SK-N-SH (cell line): ENCODE measurements at places on chromosomes 2 and 18. TPM values are rescaled to one million over a fixed set of nuclear protein-coding genes. Genes with fewer than 3 reads are reported as not detected.

GRCh38 chr18:57666818-57667497 lies 45.3 kb upstream of the NARS1 start:
- no peak for DNase-seq

DNA sequence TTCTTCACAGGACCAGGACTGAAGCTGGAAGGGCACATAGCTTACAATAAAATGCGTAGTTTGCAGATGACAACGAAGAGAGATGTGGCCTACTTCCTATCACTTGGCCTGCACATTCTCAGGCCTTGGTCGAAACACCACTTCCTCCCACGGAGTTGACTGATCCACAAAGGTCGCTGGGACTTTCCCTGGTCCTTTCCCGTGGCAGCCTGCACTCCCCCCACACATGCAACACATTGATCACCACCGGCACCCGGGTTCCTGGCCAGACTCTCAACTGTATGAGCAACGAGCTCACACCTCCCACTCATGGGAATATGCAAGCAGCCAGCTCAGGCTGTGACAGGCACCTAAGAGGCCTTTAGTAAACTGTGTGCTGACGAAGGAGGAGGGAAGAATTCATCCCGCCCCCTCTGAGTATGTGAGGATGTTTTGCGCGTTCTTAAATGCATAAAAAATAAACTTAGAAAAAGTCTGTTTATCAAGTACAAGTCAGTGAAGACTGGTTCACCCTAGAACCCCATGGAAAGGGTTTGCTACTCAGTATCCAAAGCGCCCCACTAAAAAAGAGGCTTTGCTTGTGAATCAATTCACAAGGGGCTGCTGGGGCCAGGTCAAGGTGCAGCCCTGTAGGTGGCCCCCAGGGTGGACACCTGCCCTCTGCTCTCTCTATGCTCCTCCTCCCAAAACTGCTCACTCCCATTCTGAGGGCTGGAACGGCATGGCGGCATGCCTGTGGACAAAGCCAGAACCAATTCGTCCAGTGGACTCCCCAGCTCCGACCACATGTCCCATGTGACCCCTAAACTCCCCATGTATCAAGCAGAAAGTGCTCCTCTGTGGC lies 154.3 kb downstream of the EIPR1 start:
- no peak for DNase-seq

SUCLG1 gene
- polyA plus RNA-seq: 32.7 and 39.7 TPM in 2 replicates

GRCh38 chr18:23938043-23938756 lies 76.4 kb upstream of the TTC39C start:
- DNase-seq: no peak

- no peak for DNase-seq
These were observed 16.4 kb upstream of the FABP1 start for GRCh38 chr2:88144271-88144670.

DNA sequence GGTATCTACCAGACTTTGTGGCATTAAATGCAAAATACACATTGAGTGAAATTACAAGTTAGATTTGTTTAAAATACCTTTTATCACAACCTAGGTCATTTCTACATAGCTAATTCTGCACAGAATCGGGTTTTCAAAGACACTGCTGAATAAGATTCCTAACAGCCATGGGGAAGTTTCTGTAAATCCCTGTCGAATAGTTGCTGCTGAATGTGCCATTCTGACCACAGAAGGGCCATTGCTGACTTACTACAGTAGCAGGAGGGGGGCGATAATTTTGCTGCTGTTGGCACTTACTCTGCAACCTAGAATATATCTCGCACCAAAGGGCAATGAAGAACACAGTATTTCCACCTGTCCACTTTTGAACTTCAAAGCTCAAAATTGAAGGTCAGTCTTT lies 232.8 kb downstream of the TCF4 start:
- DNase-seq: no peak

DNA sequence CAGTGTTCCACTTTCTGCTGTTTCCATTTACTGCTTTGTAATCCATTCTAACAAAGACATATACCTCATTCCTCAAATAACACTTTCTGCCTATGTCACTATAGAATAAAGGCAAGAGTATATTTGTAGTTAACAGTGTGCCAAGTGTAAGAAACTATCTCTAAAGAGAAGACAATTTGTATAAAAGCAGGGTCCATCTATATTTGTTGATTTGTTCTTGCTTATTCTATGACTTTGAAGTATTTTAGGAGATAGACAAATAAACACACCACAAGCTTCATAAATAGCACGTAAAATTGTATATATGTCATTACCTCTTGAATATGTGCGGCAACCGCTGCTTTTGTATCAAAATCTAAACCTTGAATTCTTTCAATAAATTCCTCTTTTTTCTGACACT lies 56.0 kb downstream of the CCDC88A start:
- no peak for DNase-seq

DNA sequence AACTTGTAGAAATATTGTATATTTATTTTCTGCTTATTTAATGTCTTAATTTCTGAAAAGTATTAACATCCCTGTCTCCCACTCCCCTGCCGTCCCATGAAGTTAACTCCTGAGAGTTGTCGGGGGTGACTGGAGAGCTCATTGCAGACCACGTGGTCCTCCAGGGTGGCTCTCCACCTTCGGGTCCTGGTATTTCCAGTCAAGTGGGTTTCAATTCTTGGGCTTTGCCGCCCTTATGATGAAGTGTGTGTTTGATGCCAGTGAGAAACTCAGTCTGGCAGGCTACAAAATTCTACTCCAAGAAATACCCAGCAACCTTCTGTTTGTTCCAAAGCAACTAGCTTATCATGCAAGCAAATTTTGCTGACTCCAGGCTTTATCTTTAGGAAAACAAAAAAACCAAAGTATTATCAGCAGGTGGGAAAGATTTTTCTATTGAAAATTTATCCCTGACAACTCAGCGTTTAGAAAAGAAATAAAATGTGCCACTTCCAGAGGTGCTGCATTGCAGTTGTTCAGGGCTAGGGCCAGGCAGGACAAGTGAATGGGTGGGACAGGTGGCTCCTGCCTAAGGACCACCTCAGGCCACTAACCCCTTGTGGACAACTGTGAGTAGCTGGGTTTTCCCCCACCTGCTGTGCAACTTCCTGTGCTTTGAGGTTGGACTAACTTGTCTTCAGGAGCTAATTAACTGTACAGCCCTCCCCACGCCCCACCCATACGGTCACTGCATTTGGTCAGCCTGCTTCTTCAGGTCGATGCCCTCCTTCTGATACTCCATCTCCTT lies 46.6 kb downstream of the BCL2L11 start:
- DNase-seq: no peak

- DNase-seq: no peak
These were observed 36.1 kb upstream of the ITGA4 start for GRCh38 chr2:181421131-181421458.

HADHB gene
- polyA plus RNA-seq: 108 and 137 TPM in 2 replicates

DNA sequence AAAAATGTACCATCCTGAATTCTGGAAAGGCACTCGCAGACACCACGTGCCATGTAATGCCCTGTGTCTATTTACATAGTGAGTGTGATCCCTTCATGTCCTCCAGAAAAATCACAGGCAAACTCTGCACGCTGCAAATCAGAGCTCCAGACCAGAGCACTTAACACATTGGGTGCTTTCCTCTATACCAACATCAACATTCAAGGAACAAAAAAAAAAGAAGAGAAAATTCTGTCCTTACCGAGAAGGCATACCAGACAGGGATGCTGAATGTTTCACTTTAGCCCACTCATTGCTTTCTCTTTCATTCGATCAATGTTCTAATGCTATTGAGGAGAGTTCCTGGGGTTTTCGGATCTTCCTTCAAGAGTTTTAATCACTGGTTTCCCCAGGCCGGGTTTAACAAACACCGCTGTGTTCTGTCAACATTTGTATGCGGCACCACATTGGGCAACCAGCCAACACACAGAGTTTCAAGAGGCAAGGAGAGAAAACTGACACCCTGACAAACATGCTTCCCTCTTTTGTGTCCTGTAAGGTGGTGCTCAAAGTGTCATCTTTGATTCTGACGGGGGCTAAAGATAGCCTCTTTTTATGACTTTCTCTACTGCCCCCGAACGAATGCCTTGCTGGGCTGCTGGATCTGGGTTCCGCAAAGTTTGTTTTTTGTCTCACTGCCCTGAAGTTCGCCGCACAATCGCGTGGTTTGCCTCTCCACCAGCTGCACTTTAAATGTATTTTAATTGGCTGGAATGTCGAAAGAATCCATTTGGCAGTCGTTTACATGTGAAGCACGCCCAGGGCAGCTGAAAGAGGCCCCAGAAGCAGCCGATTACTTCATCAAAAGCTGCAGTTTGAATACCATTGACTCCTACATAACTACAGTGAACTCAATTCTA lies 106.4 kb upstream of the NCKAP5 start:
- no peak for DNase-seq

CFC1 gene
- not detected in 2 replicates for polyA plus RNA-seq

- no peak for DNase-seq
These were observed 29.3 kb upstream of the DYNAP start for GRCh38 chr18:54561706-54562267.

GRCh38 chr2:108428286-108429009 lies 20.6 kb upstream of the GCC2 start:
- no peak for DNase-seq

- DNase-seq: no peak
These were observed 3.8 kb upstream of the TBR1 start for GRCh38 chr2:161412346-161412745.

DNA sequence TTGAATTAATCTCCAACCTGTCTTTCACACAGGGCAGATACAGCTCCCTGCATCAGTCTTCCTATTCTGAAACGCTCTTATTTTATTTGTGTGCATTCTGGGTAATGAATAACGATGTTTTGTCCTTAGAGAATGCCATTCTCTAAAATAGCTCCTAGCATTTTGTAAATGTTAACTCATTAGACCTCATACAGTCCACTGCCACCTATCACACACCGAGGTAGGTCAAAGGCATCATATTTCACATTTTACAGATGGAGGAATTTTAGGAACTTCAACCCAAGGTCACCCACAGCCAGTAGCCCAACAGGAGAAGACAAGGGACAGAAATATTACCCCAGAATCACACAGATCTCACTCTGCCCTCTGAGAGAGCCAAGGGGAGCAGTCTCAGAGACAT lies 455.4 kb upstream of the GYPC start:
- DNase-seq: no peak

- no peak for DNase-seq
These were observed 1089.4 kb upstream of the SLC39A10 start for GRCh38 chr2:194567661-194568017.

SAG gene
- polyA plus RNA-seq: not detected in 2 replicates

DNA sequence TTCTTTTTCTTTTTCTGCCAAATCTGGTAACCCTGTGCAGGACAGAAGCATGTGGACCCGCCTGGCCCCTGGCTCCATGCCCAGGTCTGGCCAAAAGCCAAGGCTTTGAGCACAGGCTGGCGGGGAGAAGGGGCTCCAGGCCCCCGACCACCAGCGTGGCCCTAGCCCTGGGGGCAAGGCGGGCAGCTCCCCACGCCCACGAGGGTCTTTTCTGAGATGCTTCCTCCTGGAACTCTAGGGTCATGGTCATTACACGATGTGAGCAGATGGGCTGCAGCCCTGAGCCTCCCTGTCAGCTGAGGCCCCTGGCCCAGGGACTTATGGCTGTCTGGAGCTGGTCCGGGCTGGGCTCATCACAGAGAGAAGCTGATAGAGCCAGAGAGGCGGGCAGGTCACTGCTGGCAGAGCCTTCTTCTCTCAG lies 5.7 kb upstream of the OTOS start:
- peak; percentile 77 for DNase-seq
